NCI-H526 (cell line): ENCODE measurements at places on chromosomes 13 and 19.

GRCh38 chr19:40723661-40724254 lies 6.8 kb downstream of the ITPKC start:
- DNase-seq, result no peak

- DNase-seq, result peak; percentile 69
Observed at GRCh38 chr19:850221-850978, 1.7 kb upstream of the ELANE start.

DNA sequence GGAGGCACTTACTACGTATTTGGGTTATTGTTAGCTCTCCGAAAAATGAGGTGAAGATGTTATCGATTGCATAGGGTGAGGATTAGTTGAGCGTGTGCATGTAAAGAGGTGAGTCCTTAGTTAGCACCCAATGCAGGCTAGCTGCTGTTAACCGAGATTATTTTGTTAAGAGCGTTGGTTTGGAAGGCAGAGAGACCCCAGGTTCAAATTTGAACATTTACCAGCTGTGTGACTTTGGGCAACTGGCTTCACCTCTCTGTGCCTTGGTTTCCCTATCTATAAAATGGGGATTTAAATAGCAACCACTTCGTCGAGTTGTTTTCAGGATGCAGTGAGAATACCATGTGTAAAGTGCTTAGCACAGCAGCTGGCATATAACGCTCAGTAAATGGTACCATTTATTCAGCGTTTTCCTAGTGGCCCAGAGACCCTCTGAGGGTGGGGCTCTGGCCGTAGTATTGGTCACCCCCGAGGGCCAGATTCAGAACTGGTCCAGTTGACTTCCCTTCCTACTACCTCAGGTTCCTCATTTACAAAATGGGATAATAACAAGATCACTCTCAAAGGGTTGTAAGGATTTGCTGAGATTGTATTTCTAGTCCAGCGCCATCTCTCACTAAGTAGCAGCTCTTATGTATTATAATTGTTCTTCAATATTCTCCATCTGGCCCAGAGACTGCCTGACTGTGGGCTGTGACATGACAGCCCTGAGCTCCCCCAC lies 887 bp downstream of the SIPA1L3 start:
- no peak for DNase-seq

DNA sequence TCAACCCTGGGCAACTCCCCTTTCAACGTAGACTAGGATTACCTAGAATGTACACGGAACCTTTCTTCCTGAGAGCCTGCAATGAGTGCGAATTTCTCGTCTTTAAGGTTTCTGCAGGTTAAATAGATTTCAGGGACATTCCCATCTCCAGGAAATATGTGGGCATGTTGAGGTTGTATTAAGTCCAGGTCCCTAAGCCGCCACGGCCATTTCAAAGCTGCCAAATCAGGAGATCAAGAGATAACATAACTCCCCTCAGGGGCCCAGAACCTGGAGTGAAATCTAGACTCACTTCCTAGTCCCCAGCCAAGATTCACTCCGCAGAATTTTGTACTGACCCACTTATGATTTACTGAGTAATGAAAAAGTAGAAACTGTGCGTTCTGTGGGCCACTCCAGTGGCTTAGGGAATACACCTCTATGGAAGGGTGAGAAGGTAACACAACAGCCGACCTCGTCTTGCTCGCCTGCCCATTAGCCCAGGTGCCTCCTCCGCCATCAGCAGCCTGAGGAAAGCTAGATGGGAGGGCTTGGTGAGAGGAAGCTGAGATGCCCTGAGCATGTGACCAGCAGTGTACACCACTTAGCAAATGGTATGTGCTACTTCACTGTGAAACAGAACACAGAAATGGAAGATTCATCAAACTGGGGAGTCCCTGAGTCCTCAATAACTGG lies 98.5 kb upstream of the SOX1 start:
- DNase-seq, result no peak

DNA sequence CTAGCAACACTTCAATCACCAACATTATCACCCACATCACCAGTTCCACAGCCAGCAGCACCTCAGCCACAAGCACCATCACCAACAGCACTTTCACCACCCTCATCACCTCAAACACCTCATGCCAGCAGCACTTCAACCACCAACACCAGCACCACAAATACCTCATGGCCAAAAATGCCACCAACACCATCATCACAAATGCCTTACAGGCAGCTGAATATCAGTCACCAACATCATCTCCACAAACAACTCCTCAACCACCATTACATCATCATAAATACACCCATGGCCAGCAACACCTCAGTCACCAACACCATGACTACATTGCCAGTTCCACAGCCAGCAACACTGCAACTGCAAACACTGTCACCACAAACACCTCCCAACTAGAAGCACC lies 10.4 kb downstream of the FCER2 start:
- DNase-seq, result no peak

DNA sequence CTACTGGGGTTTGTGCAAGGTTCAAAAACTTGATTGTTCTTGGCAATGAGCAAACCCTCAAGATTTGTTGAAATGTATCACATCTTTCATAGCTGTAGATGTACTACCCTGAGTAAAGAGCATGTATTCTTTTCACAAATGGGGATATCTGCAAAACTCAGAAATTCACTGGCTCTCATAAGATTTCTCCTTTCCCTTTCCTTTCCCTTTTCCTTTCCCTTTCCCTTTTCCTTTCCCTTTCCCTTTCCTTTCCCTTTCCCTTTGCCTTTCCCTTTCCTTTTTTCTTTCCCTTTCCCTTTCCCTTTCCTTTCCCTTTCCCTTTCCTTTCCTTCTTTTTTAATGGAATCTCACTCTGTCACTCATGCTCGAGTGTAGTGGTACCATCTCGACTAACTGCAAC lies 69.1 kb downstream of the FNDC3A start:
- no peak for DNase-seq

DNA sequence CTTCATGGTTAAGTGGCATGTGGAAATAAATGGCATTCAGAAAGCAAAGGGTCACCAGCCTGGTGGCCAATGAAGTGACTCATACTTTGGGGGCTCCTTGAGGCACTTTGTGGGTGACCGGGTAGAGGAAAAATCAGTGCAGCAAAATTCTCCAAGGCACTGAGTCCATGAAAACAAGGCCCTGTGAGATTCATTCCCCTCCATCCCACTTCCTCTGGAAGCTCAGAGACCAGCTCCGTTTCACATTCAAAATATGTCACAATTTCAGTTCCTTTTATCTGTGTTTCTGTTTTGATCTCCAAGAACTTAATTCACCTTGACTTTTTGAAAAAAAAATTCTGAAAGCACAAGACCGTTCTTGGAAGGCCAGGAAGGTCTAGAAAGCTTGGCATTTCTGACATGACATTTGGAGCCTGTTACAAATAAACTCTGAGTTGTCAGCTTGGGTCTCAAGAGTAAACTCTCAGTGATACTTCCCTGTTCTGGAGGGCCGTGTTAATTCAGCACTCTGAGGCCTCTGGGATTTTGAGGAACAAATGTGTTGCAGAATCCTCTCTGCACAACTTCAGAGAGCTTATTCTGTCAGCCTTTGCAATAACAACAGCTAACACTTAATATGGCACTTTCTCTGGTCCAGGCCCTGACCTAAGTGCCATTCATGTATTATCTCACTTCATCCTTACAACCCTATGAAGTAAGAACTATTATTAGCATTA lies 6.8 kb downstream of the CYSLTR2 start:
- DNase-seq, result no peak

GRCh38 chr19:49739933-49740332 lies 23.2 kb downstream of the TSKS start:
- no peak for DNase-seq

DNA sequence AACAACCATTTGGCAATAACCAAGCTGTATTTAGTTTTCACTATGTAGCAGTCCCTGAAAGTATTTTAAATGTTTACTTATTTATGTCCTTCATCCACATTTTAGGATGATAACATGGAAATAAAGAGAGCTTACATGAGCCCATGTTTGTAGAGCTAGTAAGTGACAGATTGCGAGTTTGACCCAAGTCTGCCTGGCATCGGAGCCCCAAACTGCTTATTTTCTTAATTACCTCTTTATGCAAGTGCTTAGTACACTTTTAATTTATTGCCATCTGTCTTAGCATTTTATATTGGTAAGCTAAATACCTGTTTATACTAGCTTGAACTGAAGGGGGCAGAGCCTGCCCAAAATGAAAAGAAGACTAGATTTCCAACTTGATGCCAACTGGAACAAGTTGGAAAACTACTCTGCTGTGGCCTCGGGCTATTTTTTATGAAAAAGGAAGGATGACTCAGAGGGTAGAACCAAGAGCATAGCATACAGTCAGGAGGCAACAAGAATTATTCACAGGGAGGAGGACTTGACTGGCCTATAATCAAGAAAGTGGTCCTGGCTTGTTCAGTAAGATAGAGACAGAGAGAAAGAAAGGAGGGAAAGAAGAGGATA lies 150.2 kb downstream of the NDFIP2 start:
- DNase-seq, result no peak

- no peak for DNase-seq
Observed at GRCh38 chr13:111844682-111845081, 222.3 kb upstream of the SOX1 start.

DNA sequence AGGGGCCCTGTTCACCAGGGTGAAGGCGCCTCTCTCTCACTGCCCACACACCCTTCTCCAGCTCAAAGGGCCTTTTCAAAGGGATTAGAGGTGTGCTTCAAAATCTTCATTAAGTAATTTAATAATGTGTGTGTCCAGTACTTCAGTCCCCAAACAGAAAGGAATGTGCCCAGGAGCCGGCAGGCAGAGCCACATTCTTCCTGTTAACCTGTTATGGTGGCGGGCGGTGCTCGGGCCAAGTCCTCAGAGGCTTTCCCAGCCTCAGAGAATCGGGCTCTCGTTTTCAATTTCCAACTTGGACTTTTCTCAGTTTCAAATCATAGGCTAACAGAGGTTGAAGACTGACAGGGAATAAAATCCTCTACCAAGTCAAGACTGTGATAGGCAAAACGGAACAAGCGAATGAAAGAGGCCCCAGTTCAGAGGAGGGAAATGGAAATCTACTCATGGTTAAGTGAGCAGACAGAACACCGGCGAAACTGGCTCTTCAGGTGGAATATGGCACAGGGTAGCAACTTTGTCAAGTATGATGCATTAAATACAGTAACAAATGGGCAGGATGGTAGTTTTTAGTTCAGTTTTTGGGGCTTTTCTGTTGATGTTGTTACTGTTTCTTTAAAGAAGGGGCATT lies 68.6 kb downstream of the FOXO1 start:
- DNase-seq, result no peak

GRCh38 chr13:20501120-20501519 lies 24.5 kb downstream of the CRYL1 start:
- DNase-seq, result no peak

- DNase-seq, result no peak
Observed at GRCh38 chr13:83272076-83272475, 610.2 kb downstream of the SLITRK1 start.

- DNase-seq, result peak; percentile 87
Observed at GRCh38 chr19:42497492-42498168, 30.7 kb downstream of the CEACAM1 start.

DNA sequence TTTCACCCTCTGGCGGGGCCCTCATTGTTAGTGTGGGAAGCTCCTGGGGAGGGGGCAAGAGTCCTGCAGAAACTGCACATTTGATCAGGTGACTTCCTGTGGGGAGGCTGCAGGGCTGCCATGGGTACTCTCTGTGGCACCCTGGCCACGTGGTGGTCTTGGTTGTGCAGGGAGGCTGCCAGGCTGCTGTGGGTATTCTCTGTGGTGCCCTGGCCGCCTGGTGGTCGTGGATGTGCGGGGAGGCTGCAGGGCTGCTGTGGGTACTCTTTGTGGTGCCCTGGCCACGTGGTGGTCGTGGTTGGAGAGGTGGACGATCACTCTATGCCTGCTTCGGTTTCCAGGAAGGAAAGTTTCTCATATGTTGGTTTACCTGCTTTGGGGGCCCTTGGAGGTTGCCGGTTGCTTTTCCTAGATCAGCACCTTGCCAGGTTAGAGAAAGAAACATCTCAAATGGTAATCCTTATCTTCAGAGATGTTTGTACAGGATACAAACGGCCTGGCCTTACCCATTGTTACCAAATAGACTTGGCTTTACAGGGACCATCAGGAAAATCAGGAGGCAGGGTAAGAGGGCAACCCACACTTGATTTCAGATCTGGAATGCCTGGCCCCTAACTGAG lies 22.9 kb downstream of the TEX29 start:
- DNase-seq, result no peak

DNA sequence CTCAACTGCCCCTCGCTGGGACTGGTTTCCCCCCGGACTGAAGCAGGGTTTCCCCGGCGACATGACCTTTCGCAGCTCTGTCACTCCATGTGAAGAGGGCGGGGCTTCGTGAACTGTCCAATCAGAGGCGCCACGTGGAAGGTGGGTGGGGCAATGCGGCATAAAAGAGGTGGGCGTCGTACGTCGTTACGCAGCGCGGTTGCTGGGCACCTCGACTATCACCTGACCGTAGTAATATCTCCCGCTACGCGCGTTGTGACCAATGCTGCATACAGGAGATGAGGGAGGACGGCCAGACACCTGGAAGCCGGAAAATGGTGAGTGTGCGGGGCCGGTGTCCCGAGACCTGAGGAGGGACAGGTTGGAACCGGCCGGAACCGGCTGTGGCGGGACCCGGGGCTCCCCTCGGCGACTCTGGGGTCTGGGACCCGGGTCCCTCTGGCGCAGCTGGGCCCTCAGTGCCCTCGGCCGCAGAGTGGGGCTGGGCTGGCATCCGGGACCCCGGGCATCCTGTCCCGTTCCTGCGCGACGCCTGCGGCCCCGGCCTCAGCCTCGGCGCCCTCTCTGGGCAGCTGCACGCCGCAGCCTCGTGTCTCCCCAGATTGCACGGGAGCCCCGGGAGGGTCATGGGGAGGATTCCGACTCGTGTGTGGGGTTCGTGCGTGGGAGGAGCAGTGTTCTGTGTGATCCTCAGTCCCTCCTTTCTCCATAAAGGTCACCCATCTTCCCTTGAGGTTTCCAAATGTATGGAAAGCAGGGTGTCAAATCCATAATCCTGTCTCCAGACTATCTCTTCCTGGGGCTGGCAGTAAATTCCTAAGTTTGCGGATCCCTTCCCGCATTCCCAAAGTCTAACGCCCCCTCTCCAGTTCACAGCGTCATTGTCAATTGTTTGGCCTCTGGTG lies 32.2 kb downstream of the ZNF136 start:
- DNase-seq, result no peak

- no peak for DNase-seq
Observed at GRCh38 chr19:15672580-15673175, at the start of gene CYP4F12. TSS of gene CYP4F12 (plus strand) at chr19:15673087. CDS start at chr19:15673530, 443 bp downstream.

- DNase-seq, result no peak
Observed at GRCh38 chr13:109494925-109495369, 291.4 kb downstream of the IRS2 start.

GRCh38 chr13:32829676-32830335 lies 186.4 kb upstream of the KL start:
- no peak for DNase-seq

- DNase-seq, result no peak
Observed at GRCh38 chr19:35768082-35768421, 7.3 kb upstream of the ARHGAP33 start.

- DNase-seq, result no peak
Observed at GRCh38 chr13:93460005-93460404, 233.4 kb downstream of the GPC6 start.

GRCh38 chr19:17695198-17695597 lies 7.0 kb upstream of the UNC13A start:
- DNase-seq, result no peak
